Left renal pelvis (tissue), 4 donors: ENCODE measurements at places on chromosomes 13 and 19. TPM values are rescaled to one million over a fixed set of nuclear protein-coding genes. Genes with fewer than 3 reads are reported as not detected.

DNA sequence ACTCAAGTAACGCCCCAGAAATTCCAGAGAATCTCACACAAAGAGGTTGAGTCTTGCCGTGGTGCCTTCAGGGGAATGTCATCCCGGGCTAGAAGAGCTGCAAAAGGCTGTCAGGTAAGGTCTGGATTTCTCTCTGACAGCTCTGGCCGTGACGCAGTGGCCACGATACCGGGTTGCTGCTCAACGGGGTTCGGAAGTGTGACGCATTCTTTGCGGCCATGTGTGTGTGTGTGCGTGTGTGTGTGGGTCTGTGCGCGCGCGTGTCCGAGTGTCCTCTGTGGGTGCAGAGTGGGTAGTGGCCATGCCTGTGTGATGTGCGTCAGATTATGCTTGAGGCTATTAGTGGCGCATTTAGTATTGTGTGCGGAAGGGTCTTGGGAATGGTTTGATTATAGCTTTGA, 306 bp downstream of the ZNF540 start:
- DNase-seq, result no peak

GRIK5 gene
- polyA plus RNA-seq, result 20.9 TPM

- DNase-seq, result no peak
Observed at GRCh38 chr19:3575949-3576673, 3.4 kb downstream of the HMG20B start.

DNA sequence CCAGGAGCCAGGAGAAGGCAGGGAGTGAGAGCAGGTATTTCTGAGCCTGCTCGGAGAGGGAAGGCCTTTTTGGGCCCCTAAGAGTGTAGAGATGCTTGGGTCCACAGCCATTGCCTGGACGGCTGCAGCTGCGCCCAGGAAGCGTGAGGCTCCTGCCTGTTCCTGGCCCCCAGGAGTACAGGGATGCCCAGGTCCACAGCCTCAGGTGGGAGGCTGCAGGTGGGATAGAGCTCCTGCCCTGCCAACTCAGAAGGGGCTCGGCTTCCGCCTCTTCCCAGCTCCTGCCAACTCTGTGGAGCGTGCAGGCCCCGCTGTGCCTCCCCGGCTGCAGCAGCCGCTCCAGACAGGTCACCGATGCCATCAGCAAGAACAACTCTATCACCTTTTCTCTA, 351.0 kb upstream of the PCDH20 start:
- DNase-seq, result no peak

DNA sequence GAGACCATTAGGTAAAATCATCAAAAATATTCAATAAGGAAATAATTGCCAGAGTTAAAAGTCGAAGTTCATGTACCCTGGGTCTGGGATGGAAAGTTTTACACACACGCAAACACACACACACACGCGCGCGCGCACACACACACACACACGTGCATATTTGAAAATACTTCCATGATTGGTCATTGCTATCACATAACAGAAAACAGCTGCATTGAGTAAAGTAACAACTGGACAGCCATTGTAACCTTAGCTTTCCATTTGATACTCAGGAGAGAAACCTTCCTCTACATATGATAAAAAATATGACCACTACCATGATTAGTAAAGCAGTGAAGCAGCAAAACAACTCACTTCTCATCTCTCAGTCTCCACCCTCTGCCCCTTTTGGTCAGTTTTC, 490.0 kb upstream of the SGCG start:
- DNase-seq, result no peak

PODNL1 gene
- 0.86 TPM for polyA plus RNA-seq

DNA sequence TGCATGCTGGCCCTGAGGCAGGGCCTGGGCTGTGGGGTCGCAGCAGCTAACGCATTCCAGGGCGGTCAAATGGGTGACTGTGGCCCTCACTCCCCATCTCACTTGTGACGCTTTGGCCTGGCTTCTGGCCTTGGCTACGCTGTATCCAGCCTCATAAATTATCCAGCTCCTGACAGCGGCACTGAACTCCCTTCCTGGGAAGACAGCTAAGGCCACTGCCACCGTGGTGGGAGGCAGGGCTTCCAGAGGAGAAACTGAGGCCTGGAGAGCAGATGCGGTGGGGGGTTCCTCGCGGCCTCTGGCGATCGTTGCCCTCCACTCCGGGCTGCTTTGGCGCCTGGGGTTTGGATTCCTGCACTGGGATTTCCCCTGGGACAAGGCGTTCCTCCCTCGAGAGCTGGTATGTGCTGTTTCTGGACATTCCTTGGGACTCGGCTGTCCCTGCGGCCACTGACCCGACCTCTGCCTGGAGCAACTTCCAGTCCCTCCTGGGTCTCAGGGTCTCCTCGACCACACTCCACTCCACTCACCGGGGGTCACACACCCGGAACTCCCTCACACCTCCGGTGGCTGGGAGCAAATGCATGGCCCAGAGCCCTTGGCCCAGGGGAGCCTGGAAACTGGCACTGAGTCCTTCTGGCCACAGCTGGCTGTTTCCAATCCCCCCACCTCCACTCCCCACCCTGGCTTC, 3.4 kb downstream of the TBXA2R start:
- no peak for DNase-seq

DNA sequence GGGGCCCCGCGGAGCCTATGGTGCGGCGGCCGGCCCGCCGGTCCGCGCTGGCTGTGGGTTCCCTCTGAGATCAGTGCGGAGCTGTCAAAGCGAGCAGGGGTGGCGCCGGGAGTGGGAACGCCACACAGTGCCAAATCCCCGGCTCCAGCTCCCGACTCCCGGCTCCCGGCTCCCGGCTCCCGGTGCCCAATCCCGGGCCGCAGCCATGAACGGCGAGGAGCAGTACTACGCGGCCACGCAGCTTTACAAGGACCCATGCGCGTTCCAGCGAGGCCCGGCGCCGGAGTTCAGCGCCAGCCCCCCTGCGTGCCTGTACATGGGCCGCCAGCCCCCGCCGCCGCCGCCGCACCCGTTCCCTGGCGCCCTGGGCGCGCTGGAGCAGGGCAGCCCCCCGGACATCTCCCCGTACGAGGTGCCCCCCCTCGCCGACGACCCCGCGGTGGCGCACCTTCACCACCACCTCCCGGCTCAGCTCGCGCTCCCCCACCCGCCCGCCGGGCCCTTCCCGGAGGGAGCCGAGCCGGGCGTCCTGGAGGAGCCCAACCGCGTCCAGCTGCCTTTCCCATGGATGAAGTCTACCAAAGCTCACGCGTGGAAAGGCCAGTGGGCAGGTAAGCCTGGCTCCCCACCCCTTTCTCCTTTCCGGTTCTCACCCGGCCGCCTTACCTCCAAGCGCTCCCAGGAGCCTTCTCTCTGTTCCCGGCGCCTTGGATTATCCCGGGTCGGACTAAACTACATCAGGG, at the start of gene PDX1:
TSS of gene PDX1 (plus strand) at position 67 of the 743 bp plus-strand sequence. CDS start at position 206, 139 bp downstream.
- DNase-seq, result no peak

GRCh38 chr13:21949818-21950429, 279.1 kb downstream of the FGF9 start:
- DNase-seq, result no peak

- DNase-seq, result no peak
Observed at GRCh38 chr19:17049711-17050280, 23.2 kb upstream of the CPAMD8 start.

RFPL4A gene
- not detected for polyA plus RNA-seq
